ENCODE measurements at places on chromosomes 2 and 18. TPM values are rescaled to one million over a fixed set of nuclear protein-coding genes. Genes with fewer than 3 reads are reported as not detected.

LOXHD1 gene
- 0.07 TPM for polyA plus RNA-seq

YWHAQ gene
- 479 TPM for polyA plus RNA-seq

TMEM198 gene
- polyA plus RNA-seq, result not detected

RAD51AP2 gene
- not detected for polyA plus RNA-seq

FLACC1 gene
- polyA plus RNA-seq, result 0.94 TPM

RAPGEF4 gene
- not detected for polyA plus RNA-seq

UGT1A8 gene
- not detected for polyA plus RNA-seq

SERPINB4 gene
- polyA plus RNA-seq, result not detected

GKN2 gene
- polyA plus RNA-seq, result not detected

CHN1 gene
- 0.69 TPM for polyA plus RNA-seq

DHRS9 gene
- 0.31 TPM for polyA plus RNA-seq

LAMA1 gene
- not detected for polyA plus RNA-seq

COL4A3 gene
- polyA plus RNA-seq, result not detected

SDC1 gene
- polyA plus RNA-seq, result not detected

SKA1 gene
- 1.4 TPM for polyA plus RNA-seq

BCL2 gene
- polyA plus RNA-seq, result 5.1 TPM

PRKAG3 gene
- not detected for polyA plus RNA-seq

ADAM23 gene
- polyA plus RNA-seq, result not detected

- H3K4me1 ChIP-seq, result peaks cover 20% of the 10 kb centered on the region
- DNase-seq, result no peak
- peaks cover 2% of the 10 kb centered on the region for H3K27me3 ChIP-seq
- H3K4me3 ChIP-seq, result no peak overlapping the region
- H3K36me3 ChIP-seq, result peaks cover 3% of the 10 kb centered on the region
Measured at GRCh38 chr2:68736086-68736485, 1.5 kb downstream of the ARHGAP25 start.

DNA sequence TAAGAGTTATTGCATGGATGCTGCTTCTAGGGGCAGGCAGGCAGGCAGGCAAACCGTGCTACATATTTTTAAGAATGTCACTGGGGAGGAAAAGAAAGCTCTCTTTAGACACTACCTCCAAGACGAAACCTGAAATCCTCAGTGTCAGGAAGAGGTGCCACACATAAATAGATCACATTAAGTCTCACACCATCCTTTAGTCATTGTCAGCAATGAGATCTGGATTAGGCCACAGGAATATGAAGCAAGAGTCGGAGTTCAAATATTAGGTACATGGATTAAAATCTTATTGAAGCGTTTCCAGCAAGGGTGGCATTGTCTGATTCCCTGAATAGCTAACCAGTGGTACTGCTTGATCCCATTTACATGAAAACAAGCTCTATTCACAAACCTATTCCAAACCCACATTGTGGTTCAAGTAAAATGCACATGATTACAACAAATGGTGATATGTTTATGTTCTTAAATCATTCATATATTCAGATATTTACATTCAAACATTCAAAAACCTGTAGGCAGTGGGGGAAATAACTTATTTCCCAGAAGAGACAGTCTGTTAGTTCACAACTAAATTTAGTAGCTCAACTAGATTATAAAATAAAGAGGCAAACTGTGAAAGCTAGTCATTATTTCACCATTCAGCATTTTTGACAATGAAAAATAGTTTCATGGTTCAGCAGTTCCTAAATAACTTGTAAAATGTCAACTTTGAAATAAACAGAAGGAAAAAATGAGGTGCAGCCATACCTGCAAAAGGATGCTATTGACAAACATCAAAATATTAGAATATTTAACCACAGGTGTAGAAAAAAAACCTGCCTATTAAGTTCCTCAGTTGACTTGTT, 195.4 kb upstream of the SIX3 start:
- no peaks in the 10 kb centered on the region for H3K27me3 ChIP-seq
- H3K36me3 ChIP-seq, result peaks cover 3% of the 10 kb centered on the region
- DNase-seq, result no peak
- H3K27ac ChIP-seq, result no peak overlapping the region
- peaks cover under 1% of the 10 kb centered on the region for H3K4me1 ChIP-seq

- H3K27ac ChIP-seq, result no peak overlapping the region
- H3K4me3 ChIP-seq, result no peak overlapping the region
- no peak for DNase-seq
- H3K36me3 ChIP-seq, result peaks cover 47% of the 10 kb centered on the region
- H3K4me1 ChIP-seq, result no peaks in the 10 kb centered on the region
Measured at GRCh38 chr2:99317161-99317872, 16.3 kb upstream of the LYG1 start.

GRCh38 chr2:212299943-212300342, 238.7 kb downstream of the ERBB4 start:
- no peak overlapping the region for H3K27ac ChIP-seq
- no peak overlapping the region for H3K4me3 ChIP-seq
- no peaks in the 10 kb centered on the region for H3K4me1 ChIP-seq
- H3K27me3 ChIP-seq, result no peaks in the 10 kb centered on the region

GRCh38 chr2:67313536-67313935, 83.6 kb upstream of the ETAA1 start:
- no peak overlapping the region for H3K4me3 ChIP-seq
- DNase-seq, result no peak
- no peaks in the 10 kb centered on the region for H3K4me1 ChIP-seq
- no peak overlapping the region for H3K27ac ChIP-seq
- peaks cover 2% of the 10 kb centered on the region for H3K27me3 ChIP-seq

DNA sequence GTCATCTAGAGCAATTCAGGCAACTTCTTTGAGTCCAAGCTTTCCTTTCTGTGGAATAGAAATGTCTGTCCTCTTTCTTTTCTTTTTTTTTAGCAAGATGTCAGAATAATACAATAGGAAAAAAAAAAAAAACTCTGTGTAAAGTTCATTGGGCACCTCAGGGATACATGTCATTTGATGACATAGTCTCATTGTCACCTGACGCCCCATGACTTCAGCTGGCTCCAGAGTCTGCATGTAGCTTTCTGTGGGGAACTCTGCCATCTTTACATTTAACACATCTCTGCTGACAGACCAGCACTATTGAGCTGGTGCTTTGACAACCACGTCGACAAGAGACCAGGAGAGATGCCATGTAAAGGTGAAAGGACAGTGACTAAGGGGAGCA, 172.5 kb upstream of the KLF7 start:
- no peak for DNase-seq
- H3K27ac ChIP-seq, result no peak overlapping the region

DNA sequence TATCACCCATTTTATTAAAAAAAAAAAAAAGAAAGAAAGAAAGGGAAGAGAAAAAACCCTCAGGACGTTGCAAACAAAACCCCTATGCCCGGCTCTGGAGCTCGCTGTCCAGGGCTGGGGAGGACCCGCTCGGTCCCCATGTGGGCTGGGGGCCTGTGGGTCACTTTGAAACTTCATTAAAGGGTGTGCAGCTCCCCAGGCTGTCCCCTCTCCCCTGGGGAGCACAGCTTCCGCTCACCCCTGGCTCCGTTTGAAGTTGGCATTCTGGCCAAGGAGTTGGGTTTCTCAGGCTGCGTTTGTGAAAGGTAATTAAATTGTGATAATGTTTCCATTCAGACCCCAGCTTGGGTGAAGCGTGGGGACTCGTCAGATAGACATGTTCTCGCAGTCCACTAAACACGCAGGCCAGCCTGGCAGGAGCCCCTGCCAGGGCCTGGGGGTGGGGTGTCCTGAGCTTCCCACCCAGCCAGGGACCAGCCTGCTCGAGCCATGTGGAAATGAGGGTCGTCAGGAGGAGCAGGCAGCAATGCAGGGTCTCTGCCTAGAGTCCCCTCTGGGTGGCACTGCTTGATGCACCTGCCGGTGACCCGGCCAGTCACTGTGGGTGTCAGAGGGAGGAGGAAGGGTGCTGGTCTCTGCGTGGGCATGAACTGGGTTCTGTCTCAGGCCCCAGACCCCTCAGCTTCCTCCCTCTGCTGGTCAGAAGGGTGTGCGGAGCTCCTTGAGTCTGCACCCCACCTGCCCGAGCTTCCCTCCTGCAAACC, 166.2 kb downstream of the INHBB start:
- DNase-seq, result no peak
- H3K36me3 ChIP-seq, result no peaks in the 10 kb centered on the region
- no peak overlapping the region for H3K4me3 ChIP-seq
- H3K27ac ChIP-seq, result no peak overlapping the region

- H3K4me3 ChIP-seq, result no peak overlapping the region
- no peak overlapping the region for H3K27ac ChIP-seq
- no peak for DNase-seq
- H3K27me3 ChIP-seq, result no peaks in the 10 kb centered on the region
- no peaks in the 10 kb centered on the region for H3K36me3 ChIP-seq
Measured at GRCh38 chr2:211454679-211455078, 898.3 kb downstream of the CPS1 start.

- peak overlapping the region; percentile 99 for H3K4me3 ChIP-seq
- peaks cover 38% of the 10 kb centered on the region for H3K4me1 ChIP-seq
- H3K27ac ChIP-seq, result peak overlapping the region; percentile 97
Measured at GRCh38 chr2:170930131-170930990, 1.3 kb downstream of the GORASP2 start.

- H3K36me3 ChIP-seq, result no peaks in the 10 kb centered on the region
- H3K27me3 ChIP-seq, result peaks cover 2% of the 10 kb centered on the region
- no peak for DNase-seq
- no peak overlapping the region for H3K27ac ChIP-seq
Measured at GRCh38 chr2:54503192-54503591, 47.1 kb downstream of the SPTBN1 start.

DNA sequence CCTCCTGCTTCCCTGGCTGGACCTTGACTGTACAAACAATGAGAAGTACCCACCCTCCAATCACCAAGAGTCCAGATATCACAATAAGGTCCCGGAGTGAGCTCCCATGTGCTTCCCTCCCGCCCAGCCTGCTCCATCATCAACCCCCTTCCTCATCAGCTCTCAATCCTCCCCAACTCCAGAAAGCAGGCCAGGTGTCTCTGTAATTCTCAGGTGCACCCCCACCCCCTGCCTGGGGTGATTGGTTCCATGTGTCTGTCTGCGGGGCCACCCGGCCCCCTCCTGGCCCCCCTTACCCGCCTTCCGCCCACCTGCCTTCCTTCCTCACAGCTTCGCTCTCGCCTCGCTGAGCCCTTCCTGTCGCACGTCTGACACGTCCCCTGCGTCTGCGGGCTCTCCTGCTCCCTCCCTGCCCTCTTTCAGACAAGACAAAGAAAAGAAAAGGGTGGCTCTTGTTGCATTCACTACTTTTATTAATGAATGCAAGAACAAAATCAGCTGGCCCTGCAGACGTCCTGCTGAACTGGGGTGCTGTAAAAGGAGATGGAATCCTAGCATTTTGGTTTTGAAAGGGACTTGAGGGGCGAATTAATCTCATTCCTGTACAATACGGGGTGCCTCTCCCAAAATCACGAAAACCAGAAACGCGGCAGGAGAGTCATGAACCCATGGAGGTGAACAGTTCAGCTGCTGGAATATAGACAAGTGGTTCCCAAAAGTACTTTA, 26.5 kb upstream of the IGFBP2 start:
- H3K27me3 ChIP-seq, result peaks cover 1% of the 10 kb centered on the region
- peak overlapping the region; percentile 70 for H3K4me3 ChIP-seq
- peaks cover 19% of the 10 kb centered on the region for H3K4me1 ChIP-seq
- DNase-seq, result peak; percentile 55

DNA sequence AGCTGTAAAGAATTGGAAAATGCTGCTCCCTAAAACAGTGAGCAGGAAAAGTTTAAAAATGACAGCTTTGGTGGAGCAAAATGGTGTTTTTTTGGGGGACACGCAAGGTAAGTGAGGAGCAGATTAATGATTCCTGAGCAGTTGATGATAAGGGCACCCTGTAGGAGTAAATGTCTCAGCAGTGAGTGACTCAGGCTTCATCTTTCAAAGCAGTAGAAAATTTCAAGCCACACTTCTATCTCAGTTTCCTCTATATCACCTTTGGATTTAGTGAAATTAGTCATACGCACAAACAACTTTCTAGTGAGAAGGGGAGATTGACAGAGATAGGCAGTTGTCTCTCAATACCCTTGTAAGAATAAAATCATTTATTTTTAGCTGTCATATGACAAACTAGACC, 709.0 kb upstream of the FAM98A start:
- DNase-seq, result no peak
- H3K27ac ChIP-seq, result no peak overlapping the region
- no peaks in the 10 kb centered on the region for H3K4me1 ChIP-seq

GRCh38 chr2:199734651-199735050, 116.3 kb downstream of the FTCDNL1 start:
- no peaks in the 10 kb centered on the region for H3K36me3 ChIP-seq
- no peak for DNase-seq
- no peaks in the 10 kb centered on the region for H3K4me1 ChIP-seq
- H3K27ac ChIP-seq, result no peak overlapping the region
- no peak overlapping the region for H3K4me3 ChIP-seq
- peaks cover 7% of the 10 kb centered on the region for H3K27me3 ChIP-seq

GRCh38 chr18:59950215-59950944, 50.6 kb downstream of the PMAIP1 start:
- DNase-seq, result no peak
- H3K4me3 ChIP-seq, result no peak overlapping the region
- no peaks in the 10 kb centered on the region for H3K36me3 ChIP-seq
- H3K4me1 ChIP-seq, result peaks cover 5% of the 10 kb centered on the region

GRCh38 chr2:97720746-97721145, 7.4 kb downstream of the ZAP70 start:
- peaks cover 93% of the 10 kb centered on the region for H3K4me1 ChIP-seq
- H3K4me3 ChIP-seq, result peak overlapping the region; percentile 85
- peak overlapping the region; percentile 100 for H3K27ac ChIP-seq
- no peak for DNase-seq
- H3K36me3 ChIP-seq, result peaks cover 62% of the 10 kb centered on the region

- no peak for DNase-seq
- H3K36me3 ChIP-seq, result no peaks in the 10 kb centered on the region
- no peak overlapping the region for H3K27ac ChIP-seq
- H3K4me3 ChIP-seq, result no peak overlapping the region
- H3K27me3 ChIP-seq, result no peaks in the 10 kb centered on the region
- no peaks in the 10 kb centered on the region for H3K4me1 ChIP-seq
Measured at GRCh38 chr2:188623995-188624643, 332.4 kb downstream of the GULP1 start.

DNA sequence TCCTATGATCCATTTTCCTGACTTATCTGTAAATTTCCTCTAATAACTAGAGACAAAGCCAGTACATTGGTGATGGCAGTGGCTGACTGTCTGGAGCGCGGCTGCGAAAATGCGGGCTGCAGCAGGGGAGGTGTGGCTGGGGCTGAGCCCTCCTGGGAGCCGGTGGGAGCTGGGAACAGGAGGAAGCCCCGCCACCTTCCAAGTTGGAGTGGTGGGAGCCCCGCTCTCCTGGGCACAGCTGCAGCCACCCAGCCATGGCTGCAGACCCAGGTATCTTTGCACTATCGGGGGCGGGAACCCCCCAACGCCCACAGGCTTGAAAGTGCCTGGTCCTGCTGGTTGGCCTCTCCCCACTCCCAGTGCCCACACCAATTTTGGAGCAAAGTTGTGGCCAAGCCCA, 633.0 kb upstream of the TMEFF2 start:
- no peak overlapping the region for H3K27ac ChIP-seq
- no peaks in the 10 kb centered on the region for H3K4me1 ChIP-seq
- no peaks in the 10 kb centered on the region for H3K36me3 ChIP-seq
- no peak overlapping the region for H3K4me3 ChIP-seq
- H3K27me3 ChIP-seq, result peaks cover 1% of the 10 kb centered on the region
